ENCODE measurements at places on chromosomes 1 and 21.
A peak's percentile ranks its signal among the peaks of the same experiment; 100 is the strongest.

DNA sequence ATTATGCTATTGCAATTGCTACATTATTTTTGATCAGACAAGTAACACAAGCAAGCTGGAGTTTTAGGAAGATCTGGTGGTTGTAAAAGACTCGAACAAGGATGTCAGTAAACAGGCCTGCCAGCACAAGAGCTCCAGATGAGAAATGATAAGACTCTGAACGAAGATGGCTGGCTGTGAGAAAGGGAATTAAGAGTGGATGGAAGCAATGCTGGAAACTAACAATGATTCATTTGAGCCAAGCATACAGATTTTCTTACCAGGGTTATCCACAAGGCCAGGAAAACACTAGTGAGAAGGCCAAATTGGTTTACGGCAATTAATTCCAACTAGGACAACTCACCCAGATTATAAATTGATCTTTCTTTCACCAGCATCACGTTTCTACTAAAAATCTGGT, 54.2 kb downstream of the NRIP1 start:
- DNase-seq: no peak

GRCh38 chr1:214670098-214670497, 67.1 kb downstream of the CENPF start:
- peak; percentile 72 for DNase-seq

GRCh38 chr21:40270047-40270446, 402.8 kb downstream of the PCP4 start:
- DNase-seq: no peak

GRCh38 chr1:48219803-48220202, 2.7 kb upstream of the SLC5A9 start:
- DNase-seq: no peak

DNA sequence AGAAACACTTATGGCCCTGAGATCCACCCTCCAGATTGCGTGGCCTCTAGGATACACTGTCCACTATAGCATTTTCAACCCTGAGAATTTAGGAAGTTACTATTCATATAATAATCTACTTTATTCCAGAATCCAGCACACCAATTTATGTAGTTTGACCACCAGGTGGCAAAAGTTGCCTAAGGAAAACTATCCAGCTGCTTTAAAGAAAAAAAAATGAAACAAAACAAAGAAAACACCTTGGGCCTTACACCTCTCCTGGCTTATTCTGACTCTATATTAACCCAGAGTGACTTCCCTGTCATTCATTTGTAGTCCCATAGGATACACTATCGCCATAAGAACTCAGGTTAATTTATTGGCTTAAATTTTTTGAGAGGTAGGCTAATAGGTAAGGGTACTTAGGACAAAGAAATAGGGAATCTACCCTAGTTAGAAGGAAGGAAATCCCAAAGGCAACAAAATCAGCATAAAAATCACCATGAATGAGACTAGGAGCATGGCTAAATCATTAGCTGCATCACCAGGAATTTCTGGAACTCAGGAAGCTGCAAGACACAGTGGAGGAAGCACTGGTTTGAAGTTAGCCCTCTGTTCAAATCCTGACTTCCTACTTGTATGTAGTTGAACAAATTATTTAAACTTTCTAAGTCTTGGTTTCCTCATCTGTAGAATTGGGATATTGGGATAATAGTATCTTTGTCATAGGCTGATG, 107.5 kb downstream of the SPAG17 start:
- peak; percentile 69 for DNase-seq

DNA sequence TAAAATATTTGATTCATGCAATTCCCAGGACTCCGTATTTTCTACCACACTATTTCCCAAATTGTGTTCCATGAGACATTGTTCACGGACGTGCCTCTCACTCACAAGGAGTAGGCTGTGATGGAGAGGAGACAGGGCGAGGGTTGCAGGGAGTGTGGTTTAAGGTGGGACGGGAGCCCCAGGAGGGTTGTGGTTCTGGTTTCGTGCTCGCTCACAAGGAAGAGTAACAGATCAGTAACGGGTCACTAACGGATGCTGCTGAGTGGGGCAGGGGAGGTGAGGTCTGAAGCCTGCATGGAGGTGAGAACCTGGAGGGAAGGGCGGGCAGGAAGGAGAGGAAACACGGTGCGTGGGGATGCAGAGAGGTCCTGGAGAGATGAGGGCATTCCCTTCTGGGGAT, 28.8 kb downstream of the TFF3 start:
- DNase-seq: no peak

- no peak for DNase-seq
Measured at GRCh38 chr1:10663678-10664035, 132.8 kb downstream of the CASZ1 start.

DNA sequence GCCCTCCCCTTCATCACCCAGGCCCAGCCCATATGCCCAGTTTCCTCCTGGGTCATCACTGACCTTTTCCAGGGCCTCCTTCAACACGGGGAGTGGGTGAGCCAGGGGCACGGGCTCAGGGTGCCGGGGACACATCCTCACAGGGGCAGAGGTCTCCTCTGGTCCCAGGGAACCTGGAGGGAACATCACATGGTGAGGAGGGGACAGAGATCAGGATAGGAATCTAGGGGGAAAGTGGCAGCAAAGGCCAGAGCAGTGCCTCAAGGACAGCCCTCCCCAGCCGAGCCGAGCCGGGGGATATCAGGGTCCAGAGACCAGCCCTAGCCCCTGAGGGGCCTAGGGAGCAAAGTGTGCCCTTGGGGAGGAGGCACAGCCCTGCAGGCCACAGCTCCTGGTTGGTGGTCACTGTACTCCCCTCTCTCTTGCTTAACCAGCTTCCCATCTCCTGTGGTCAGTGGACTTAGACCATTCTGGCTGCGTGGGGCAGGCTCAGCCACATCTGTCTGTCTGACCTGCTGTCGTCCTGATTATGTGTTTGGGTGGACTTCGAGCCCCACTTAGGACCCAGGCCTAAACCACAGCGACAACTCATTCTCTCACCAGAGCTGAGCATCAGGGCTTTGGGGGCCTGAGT, 9.5 kb downstream of the LACTBL1 start:
- DNase-seq: no peak

DNA sequence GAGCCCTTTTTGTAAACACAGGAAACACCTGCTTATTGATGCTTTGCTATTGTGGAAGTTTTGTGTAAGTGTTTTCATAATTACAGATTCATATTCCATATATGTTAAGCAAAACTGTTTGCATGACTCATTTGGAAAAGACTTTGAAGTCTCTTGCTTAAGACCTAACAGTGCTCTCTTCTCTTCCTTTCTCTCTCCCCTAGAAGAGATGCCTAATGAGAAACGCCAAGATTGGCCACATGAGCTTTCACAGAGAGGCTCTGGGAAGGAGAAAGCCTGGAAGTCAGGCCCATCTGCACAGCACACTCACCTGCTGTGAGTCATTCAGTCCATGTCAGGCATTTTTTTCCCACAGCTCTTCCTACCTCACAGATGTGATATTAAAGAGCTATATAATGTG, 101.6 kb upstream of the PALMD start:
- DNase-seq: peak; percentile 46

DNA sequence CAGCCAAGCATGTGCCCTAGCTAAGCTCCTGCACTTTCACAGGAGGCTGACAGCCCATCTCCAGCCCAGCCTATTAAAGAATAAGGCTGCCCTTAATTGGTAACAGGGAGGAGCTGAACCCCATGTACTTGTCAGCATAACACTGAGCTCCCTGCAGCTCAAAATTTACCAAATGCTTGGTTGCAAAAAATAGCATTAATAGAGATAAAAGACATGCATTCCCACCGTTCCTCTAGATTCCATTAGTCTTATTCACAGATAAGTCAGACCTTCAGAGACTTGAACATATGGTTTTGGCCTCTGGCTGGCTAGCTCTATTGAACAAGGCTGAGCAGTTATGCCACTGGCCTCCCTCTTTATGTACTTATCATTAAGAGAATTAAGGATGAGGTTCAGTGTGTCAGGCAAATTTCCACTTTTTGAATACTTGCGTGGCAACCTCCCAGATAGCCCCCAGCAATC, 29.2 kb downstream of the OLFML3 start:
- DNase-seq: peak; percentile 78

DNA sequence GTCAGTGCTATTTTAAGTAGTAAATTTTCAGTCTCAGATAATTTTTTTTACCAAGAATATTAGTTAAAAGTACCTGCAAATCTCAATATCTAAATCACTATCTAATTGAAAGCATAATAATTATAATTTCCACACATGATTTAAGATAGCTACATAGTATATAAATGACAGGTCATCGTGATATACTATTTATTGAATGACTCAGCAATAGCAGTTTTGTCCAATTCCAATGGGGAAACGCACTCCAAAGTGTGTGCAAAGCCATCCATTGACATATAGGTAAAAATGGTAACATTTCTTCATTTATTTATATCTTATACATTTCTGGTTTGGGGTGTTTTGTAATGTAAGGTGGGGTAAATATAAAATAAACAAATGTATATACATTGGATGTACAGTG, 19.5 kb downstream of the ADGRL4 start:
- no peak for DNase-seq

- no peak for DNase-seq
Measured at GRCh38 chr21:14469641-14470040, 76.5 kb downstream of the SAMSN1 start.

- DNase-seq: no peak
Measured at GRCh38 chr1:45908611-45909140, 105.3 kb downstream of the MAST2 start.

DNA sequence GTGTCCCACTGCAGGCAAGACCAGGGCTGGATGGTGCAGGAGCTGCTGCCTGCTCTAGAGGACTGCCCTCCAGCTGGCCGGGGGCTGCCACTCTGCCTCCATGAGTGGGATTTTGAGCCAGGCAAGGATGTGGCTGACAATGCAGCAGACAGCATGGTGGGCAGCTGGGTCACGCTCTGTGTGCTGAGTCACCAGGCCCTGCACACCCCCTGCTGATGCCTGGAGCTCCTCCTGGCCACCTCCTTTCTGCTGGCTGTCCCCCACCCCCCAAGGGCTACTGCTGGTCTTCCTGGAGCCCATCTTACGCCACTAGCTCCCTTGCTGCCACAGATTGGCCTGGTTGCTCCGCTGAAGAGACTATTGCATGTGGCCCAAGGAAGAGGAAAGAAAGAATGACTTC, 3.9 kb upstream of the ZSCAN20 start:
- DNase-seq: no peak

DNA sequence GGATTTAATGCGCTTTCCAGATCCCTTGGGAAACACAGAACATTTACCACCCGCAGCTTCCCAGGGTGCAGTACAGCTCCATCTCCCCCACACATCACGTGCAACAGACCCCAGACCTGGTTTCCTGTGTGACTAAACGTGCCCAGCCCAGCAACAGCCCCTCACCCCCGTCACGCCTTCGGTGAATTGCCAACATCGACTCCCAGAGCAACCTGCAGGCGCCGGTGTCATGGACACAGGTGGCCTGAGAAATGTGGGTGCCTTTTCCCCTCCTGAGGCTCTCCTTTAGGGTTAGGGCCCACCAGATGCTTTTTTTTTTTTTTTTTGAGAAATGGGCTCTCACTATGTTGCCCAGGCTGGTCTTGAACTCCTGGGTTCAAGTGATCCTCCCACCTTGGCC, 24.2 kb upstream of the SUMO3 start:
- no peak for DNase-seq

GRCh38 chr1:12549460-12550349, 68.3 kb downstream of the DHRS3 start:
- peak; percentile 89 for DNase-seq

GRCh38 chr1:234842726-234843641, 233.0 kb upstream of the IRF2BP2 start:
- DNase-seq: peak; percentile 31

GRCh38 chr1:212254853-212255363, 30.3 kb upstream of the PPP2R5A start:
- no peak for DNase-seq

DNA sequence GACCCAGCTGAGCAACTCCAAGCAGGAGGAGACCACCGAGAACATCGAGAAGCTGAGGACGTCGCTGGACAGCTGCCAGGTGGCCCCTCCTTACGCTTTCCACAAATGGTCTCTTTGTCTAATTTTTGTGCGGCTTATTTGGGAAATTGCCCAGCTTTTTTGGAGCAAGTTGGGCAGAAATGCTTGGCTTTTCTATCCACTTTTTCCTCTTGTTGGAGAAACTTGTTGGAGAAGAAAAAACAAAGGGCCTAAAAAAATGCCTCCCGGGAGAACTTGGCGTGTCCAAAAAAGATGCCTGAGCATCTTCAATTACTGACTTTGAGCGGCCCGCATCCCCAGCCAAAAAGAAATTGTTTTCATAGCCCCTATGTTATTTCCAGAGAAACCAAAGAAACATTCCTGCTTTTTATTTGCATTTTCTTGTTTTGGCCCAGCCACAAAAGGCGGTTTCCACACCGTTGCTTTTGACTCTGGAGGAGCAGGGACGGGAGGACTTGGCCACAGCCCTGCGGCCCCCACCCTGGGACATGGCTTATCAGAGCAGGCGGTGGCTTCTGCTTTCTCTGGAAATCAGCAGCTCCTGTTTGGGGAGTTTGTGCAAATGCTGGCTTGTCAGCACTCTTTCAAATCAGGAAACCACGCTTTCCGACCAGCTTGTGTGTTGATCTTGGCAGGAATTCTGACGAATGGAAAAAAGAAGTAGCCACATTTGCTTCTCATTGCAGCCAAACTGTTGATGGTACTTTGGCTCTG, 81.2 kb upstream of the EFHD2 start:
- peak; percentile 87 for DNase-seq

- no peak for DNase-seq
Measured at GRCh38 chr1:15151377-15151806, 2.2 kb upstream of the TMEM51 start.

DNA sequence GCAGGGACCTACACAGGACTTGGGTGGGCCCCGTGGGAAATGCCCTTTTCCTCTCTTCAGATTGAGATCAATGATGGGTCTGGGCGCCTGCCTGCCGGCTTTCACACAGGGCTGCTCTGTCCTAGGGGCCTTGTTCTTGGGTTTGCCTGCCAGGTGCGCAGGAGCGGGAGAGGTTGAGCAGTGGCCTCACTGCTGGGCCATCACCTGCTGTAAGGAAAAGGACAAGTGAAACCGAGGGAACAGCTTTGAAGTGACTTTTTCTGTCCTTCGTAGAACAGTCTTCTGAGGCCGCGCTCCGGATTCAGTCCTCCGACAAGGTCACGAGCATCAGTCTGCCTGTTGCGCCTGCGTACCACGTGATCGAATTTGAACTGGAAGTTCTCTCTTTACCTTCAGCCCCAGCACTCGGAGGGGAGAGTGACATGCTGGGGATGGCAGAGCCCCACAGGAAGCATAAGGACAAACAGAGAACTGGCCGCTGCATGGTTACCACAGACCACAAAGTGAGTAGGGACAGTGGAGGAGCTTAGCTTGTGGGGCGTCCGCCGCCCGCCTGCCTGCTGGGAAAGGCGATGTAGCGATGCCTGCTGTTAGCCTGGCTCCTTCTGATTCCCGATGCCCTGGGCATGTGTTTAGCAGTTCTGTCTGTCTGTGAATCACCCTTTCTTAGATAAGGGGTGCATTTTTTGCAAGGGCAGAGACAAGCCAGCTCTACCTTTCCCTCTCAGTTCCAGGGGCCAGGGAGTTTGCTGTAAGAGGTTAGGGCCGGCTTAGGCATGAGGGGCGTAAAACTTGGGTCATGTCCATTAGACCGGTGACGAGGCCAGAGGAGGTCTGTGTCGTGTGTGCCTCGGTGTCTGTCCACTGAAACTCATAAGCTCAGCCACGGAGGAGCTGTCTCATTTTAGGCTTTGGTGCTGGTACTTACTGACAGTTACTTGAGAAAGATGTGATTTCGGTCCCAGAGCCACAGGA, 19.5 kb upstream of the PWP2 start:
- no peak for DNase-seq
